ENCODE measurements at places on chromosomes 11 and 22.

- peak; percentile 7 for DNase-seq
Measured at GRCh38 chr11:34512840-34513681, 533 bp downstream of the ELF5 start.

GRCh38 chr11:61361237-61361740, 393 bp downstream of the CYB561A3 start:
- DNase-seq, result no peak

DNA sequence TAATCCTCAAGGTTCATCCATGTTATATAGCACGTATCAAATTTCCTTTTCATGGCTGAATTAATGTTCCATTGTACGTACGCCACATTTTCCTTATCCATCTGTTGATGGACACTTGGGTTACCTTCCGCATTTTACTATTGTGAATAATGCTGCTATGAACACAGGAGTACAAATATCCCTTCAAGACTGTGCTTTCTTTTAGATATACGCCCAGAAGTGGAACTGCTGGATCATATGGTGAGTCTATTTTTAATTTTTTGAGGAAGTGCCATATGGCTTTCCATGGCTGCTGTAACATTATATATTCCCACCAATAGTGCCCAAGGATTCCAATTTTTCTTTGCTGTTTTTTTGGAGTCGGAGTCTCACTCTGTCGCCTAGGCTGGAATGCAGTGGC, 6.0 kb downstream of the MRPL40 start:
- DNase-seq, result no peak

DNA sequence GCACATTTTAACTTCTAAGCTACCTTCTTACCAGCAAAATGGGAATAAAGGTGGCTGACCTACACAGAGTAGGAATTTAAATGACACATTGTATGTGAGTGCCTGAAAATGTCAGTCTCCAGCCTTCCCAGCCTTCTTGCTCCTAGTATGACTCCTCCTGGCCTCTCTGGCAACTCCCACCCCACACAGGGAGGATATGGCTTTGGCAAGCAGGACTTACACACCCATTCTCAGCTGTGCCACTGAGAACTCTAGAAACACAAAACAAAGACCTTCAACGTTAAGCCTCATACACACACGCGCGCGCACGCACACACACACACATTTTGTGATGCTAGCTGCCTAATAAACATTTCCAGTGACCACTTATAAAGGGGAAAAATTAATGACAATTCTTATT, 65.8 kb downstream of the PACSIN2 start:
- no peak for DNase-seq

GRCh38 chr11:415640-416041, 842 bp upstream of the SIGIRR start:
- no peak for DNase-seq

- no peak for DNase-seq
Measured at GRCh38 chr11:75667831-75668450, 897 bp downstream of the MAP6 start.

DNA sequence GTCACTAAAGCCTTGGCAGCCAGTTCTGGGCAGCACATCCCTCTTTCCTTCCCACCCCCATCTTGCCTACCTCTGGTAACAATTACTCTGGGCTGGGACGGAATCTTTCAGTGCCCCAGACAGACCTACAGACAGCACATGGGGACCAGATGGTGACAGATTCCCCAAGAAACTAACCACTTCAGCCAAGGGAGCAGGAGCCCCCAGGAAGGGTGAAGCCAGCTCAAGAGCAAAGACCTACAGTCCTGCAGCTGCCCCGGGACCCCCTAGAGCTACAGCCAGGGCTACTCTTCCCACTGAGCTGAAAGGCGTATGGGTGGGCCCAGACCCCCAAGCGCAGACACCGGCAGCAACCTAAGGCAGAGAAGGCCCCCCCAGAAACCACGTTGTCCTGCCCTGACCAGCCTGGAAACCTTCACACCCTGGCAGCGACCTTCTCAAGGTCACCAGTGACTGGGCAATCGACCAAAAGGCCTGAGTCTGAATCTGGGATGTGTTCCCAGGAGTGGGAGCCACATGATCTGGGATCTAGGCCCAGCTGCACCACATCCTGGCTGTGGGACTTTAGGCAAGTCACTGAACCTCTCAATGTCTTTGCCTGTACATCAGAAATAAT, 65.8 kb downstream of the LRRC32 start:
- DNase-seq, result no peak

- no peak for DNase-seq
Measured at GRCh38 chr11:60880643-60881282, 13.4 kb downstream of the ZP1 start.

Data from GM12878 (cell line).